ENCODE measurements at places on chromosomes 5 and 9. TPM values are rescaled to one million over a fixed set of nuclear protein-coding genes. Genes with fewer than 3 reads are reported as not detected.

Gene C5orf58
- polyA plus RNA-seq = 1.6 TPM

Gene TRIM14
- 57.8 TPM for polyA plus RNA-seq

Gene NOTCH1
- polyA plus RNA-seq = 1.9 TPM

DNA sequence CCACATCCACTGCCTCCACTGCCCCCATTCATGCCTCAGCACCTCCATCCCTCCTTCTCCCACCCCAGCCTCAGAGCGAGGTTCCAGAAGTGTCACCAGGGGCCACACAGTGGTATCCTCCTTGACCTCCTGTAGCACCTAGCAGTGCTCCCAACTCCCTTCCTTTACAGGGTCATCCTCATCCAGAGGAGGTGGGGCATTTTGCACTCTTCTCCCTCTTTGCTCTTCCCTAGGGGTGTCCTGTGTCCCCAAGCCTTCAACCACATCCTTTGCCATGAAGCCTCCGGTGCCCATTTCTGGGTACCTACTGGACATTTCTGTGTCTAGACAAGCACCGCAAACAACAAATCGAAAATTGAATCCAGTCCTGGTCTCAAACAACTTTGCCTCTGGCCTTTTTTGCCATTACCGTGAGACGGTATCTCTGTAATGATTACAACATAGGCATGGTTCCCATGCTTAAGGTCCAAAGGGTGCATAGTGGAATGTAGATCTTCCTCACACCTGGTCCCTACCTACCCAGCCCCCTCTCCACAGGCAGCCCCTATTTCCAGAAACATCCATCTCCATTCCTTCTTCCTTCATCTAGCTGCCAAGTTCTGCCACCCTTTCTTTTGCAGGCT is 17.6 kb downstream of the WWC1 start:
- no peak for DNase-seq
- no peak overlapping the region for H3K4me3 ChIP-seq
- H3K36me3 ChIP-seq = no peaks in the 10 kb centered on the region
- H3K4me1 ChIP-seq = no peaks in the 10 kb centered on the region
- no peaks in the 10 kb centered on the region for H3K27me3 ChIP-seq
- H3K27ac ChIP-seq = no peak overlapping the region

DNA sequence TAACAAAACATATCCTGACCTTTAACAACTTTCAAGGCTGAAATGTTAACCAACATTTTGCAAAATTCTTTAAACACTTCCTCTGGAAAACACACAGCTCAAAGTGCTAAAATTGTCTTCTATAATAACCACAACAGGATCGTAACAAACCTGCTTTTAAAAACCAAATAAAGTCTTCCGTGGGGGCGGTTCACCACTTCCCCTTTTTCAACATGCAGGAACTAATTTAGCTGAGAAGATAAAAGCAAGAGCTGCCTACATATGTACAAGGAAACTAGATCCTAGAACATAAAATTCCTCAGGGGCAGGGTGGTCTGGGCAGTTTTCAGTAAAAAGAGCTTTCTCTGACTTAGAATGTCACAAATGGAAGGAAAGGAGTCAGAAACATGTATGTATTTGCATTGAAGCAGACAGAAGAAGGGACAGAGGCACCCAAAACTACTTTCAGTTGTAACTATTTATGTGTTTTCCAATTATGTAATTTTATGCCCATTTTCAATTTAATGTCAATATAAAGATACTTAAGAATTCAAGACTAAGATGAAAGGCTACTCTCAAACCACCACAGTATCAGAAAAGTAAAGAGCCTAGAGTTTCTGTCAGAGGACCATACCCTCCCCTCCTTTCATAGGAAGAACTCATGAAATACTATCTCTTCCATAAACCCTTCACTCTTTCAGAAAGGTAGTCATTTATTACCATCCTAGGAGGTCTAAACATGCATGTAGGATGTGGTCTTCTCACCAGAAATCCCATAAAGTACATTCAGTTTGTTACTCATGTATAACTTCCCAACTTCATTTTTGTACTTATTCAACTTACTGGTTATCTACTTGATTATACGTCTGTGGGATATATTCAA is 185.9 kb upstream of the RASA1 start:
- peaks cover 35% of the 10 kb centered on the region for H3K4me1 ChIP-seq
- H3K27ac ChIP-seq = no peak overlapping the region
- no peaks in the 10 kb centered on the region for H3K36me3 ChIP-seq
- H3K27me3 ChIP-seq = no peaks in the 10 kb centered on the region
- DNase-seq = peak; percentile 30

DNA sequence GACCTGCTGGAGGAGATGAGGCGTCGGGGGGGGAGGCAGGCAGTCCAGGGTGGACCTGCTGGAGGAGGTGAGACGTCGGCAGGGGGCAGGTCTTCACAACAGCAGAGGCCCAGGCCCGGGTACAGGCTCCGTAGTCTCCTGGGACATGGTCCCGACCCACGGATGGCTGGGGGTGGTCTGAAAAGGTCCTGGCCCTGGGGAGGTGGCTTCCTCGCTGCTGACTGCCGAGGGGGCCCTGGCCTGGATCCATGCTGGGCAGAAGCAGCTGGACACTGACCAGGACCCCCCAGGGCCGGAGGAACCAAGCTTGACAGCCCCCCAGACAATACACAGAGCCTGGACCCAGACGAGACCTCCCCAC is 8.5 kb downstream of the EGFL7 start:
- H3K4me3 ChIP-seq = no peak overlapping the region
- peaks cover 4% of the 10 kb centered on the region for H3K36me3 ChIP-seq
- H3K27ac ChIP-seq = no peak overlapping the region
